OCI-M1 (cell line): ENCODE measurements at places on chromosomes 16 and 17.

DNA sequence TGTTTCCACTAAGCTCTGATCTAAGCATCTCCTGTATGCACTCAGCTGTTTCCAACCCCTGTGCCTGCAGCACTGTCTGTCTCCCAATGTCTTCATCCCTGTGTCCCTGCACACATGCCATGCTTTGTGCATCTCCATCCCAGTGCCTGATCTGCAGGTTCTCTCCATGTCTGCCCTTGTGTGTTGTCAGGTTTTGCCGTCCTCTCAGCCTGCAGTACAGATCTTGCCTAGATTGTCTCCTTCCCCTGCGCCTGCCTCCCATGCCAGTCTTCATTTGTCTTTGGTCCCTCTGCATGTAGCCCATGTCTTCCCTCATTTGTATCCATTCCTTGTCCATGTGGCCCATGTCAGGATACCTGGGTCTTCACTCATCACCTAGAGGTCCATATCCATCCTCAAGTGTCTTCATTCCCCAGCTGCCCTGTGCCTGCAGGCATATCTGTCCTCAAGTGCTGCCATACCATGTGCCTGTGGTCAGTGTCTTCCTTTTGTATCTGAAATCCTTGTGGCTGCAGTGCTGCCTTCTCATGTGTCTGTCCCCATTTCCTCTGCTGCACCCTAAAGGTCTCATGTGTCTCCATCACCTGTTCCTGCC, 71.5 kb downstream of the TNFRSF13B start:
- no peak for DNase-seq

GRCh38 chr16:81524382-81524781, 79.8 kb downstream of the CMIP start:
- DNase-seq: no peak

GRCh38 chr17:29058391-29058790, 15.4 kb downstream of the PIPOX start:
- no peak for DNase-seq

DNA sequence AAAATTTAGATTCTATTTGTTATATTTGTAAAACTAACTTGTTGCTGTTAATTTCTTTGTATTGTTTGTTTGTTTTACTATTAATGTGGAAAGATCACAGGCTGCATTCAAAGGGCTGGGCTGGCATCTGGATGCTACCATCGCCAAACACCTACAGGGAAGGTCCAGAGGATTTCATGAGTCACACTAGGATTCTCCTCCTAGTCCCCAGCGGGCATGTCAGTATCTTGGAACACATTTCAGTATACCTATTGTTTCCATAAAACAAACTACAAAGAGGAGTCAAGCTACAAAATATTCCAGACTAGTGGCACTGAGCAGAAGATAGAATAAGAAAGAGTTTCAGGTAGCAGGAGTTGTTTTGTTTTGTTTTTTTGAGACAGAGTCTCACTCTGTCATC, 55.3 kb downstream of the NOG start:
- no peak for DNase-seq

DNA sequence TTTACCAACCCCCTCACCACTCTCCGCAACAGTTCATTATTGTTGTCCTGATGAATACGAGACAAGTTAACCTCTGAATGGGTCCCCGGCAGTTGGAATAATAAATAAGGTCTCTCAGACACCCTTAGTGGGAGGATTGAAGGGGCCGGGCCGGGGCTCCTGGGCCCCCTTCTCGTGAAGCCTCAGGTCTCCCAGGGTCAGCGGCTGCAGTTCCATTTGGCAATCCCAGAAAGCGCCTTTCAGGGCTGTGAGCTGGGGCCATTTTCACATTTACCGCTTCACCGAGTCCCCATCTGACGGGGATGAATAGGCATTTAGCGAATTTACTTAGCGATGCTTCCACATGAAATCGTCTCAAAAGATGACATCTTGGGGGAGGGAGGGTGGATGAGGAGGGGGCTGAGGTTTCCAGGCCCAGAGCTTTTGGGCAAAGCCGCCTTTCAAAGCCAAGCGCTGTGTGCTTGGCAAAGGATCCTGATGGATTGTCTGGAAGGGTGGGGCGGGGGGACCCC, 309.8 kb downstream of the XYLT1 start:
- no peak for DNase-seq
